ENCODE measurements at places on chromosomes 1 and 21.
A peak's percentile ranks its signal among the peaks of the same experiment; 100 is the strongest.

DNA sequence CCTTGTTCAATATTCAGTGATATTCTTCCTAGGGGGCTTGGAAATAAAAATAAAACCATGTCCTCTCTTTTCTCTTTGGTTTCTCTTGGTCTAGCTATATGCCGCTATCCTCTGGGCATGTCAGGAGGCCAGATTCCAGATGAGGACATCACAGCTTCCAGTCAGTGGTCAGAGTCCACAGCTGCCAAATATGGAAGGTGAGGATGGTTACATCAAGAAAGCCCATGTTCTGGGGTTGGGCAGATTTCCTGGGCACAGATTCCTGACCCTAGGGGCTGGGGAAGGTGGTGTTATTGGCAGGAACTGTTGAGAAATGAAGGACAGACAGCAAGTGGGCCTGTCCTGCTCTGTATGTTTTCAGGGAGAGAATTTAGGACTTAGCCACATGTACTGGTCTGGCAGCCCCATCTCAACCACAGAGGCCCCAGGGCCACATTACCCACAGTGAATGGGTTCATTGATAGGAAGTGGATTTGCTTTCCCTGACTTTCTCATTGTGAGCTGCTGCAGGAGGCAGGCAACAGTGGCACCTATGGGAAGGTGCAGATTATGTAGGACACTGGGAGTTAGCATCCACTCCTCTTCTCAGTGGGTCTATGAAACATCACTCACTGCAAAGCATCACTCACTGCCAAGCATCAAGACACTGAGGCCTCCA, 37.4 kb upstream of the HSD17B7 start:
- no peak for DNase-seq

DNA sequence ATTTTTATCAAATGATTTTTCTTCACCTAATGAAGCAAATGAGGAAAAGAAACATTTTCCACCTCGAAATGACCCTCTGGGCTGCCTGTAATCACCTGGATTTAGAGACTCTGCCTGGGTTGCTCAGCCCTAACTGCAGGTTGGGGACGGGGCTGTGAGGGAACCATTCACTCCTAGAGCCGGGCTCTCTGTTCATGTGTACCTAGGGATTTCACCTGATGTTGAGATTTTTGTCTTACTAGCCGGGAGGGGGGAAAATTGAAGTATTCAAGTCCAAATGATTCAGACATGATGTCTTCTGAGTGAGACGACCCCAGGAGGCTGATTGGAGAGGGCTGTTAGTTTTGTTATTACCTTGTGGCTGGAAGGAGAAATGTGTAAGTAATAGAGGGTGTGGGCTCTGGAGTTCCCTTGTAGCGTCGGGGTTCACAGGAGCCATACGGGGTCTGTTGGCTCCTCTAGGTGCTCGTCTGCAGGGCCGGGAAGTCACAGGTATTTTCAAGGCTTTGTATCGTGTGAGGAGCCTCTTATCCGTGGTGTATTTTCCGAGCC, 42.3 kb upstream of the PWP2 start:
- DNase-seq: no peak

GRCh38 chr1:183463566-183463965, 8.7 kb upstream of the SMG7 start:
- DNase-seq: no peak

- no peak for DNase-seq
These were observed 21.9 kb upstream of the PKN2 start for GRCh38 chr1:88661951-88662699.

DNA sequence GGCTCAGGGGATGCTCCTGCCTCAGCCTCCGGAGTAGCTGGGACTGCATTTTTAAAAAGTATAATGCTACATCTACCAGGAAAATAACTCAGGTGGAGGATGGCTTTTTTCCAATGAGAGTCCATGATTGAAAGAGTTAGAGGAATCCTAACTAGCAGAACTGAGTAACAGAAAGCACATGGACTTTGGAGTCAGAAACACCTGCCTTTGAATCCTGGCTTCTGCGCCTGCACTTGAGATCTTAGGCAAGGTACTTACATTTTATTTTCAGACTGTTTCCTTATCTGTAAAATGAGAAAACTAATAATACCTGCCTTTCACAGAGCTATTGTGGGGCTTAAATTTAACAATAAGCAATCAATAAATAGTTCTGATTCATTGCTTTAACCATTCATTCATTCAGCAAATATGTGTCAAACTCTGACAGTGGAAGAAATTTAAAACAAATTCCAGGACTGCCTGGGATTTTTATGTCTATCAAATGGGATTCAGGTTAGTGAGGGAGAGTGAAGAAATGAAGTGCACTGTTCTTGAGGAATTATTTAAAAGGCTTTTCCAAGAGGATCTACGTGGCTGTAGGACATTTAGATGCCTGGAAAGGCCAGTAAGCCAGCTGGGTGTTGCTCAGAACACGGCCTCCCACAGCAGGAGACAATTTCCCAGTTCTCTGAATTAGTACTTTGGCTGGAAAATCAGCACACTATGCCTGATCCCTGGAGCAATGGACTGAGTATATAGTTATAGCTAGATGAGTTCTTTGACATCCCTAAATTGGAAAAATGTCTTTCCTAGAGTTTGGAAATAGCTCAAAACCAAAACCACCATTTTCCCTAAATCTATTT, 12.8 kb upstream of the LBR start:
- no peak for DNase-seq

DNA sequence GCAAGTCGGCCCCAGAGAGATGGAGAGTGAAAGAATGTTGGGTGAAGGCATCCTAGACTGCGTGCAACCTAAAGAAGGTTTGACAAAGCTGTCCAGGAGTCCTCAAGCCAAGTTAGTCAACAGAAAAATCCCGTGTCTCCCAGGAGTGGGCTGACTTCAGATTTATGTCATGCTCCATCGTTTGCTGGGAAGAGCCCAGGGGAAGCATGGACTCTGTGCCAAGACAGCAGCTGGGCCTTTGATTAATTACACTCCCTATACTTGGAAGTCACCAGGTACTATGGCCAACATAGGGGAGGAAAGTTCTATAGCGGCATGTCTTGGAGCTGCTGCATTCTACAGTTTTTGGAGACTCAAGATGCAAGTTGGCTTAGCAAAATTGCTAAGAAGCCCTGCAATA, 247.4 kb downstream of the KAZN start:
- DNase-seq: no peak

- peak; percentile 21 for DNase-seq
These were observed 677 bp downstream of the AGPAT3 start for GRCh38 chr21:43865540-43866259.

- no peak for DNase-seq
These were observed 124.8 kb downstream of the DISC1 start for GRCh38 chr1:231751415-231751814.

DNA sequence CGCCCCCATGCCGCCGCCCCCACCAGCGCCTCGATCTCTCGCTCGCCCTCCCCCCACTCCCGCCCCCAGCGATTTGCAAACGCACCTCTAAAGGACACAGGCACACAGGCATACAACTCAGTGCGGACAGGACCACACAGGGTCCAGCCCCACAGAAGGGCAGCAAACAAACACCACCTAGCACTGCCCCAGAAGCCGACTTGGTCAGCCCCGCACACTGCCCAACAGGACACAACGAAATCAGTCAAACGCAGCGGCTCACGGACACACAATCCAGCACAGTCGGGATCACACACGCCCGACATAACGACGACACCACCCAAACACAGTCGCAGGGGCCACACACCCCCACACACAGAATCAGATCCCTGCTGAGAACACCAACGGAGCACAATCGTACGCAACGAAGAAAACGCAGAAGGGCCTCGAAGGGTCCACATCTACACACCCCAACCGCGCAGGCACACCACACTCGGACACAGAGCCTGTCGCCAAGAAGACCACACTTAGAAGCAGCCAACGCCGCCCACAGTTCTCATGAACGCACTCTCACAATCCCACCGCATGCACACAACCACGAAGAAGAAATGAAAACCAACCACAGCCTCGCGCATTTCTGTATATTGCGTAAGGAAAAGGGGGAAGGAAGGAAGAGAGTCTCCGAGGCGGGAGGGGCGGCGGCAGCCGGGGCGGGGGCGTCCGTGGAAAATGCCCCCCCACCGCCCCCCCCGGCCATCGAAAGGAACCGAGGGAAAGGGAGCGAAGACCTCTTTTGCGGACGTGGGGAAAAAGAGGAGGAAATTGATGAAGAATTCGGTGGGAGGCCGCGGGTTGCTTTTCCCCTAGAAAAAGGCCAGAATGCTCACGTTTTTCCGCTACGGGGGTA, 481 bp downstream of the TAL1 start:
- DNase-seq: no peak

DNA sequence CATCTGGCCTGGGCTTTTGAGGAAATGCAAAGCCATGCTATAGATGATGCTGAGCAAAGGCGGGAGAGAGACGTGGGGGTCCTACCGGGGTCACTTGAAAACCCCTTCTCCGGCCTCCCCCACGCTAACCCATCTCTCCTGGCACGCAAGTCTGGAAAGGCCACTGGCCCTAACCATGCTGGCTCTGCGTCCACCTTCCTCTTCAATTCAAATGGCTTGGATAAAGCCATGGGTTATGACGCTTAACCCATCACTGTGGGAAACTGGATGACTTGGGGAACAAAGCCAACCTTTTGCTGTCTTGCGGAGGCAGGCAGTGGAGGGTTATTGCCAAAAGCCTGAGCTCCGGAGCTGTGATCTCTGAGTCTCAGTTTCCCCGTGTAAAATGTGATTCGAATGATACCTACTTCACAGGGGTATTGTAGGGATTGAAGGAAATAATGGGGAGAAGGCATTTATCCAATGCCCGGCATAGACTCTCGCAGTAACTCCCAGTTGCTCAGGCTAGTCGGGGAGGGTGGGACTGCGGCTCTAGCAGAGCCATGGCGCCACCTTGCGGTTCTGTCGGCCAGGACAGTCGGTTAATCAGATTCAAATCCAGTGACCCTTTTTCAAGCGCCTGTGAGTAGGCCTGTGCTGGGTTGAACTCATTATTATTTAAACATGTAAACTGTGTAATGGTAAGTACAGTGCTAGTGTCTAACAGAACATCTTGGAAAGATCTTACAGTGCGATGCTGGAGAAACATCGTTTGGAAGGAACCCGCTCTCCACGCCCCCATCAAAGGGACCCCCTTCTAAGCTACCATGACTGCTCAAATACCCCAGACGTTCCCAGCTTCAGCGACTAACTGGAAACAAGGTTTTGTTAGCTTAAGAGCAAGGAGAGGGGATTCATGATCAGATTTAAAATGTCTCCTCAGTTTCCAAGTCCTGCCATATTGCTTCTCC, 20.3 kb downstream of the NEK2 start:
- DNase-seq: peak; percentile 57

DNA sequence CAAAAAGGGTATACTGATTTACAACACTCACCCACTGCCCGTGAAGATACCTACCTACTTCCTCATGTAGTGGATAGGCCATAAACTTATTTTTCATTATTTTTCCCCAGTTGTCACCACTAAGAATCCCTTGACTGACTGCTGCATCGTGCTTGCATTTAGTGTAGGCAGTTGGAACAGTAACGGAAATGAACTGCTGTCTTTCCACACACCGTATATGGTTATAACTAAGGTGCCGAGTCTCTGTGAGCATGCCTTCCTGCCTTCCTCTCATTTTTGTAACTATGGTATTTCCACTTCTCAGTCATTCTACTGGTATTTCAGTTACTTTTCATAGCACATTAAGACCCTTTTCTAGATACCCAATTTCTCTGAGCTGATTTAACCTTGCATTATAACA, 36.4 kb downstream of the SLC35F3 start:
- no peak for DNase-seq

GRCh38 chr1:176096015-176096414, 111.1 kb downstream of the COP1 start:
- no peak for DNase-seq

DNA sequence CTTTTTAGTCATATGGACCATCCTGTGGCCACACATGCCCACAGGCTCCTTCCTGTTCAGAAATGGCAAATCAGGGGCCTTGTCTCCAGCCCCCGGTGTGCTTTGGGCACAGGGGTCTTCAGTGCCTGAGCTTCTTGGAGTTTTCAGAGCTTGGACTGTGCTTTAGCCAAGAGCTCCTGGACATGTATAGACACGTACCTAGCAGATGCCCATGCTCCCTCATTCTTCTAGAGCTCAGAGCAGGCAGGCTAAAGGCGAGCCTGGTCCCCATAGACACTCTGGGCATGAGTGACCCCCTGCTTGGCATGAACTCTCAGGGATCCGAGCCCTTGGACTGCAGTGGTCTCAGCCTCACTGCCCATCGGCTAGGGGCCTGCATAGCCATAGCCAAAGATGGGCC, 106.8 kb downstream of the EPHB2 start:
- no peak for DNase-seq

DNA sequence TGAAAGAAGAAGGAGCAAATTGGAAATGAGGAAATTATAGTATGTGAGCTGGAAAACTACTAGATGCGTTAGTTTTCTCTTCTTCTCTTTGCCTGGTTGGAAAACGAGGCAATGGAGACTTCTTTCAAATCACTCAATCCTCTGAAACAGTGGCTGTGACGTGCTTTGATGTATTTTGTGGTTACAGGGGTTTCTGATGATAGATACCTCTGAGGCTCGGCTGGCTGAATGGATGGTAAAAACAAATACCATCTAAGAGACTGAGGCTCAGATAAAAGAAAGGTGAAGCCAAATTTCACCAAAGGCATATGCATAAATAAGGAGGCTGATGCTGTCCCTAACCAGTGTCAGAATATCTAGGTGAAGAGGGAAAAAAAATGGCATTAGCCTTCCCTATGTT, 15.1 kb downstream of the MAB21L3 start:
- no peak for DNase-seq

Data from effector CD8-positive, alpha-beta T cell (primary cell).